ENCODE measurements at places on chromosomes 5 and 9. TPM values are rescaled to one million over a fixed set of nuclear protein-coding genes. Genes with fewer than 3 reads are reported as not detected.

Gene SPINK13
- not detected for total RNA-seq

GRCh38 chr9:73810585-73811215 lies 659.0 kb downstream of the ANXA1 start:
- no peak for DNase-seq

Gene GFI1B
- not detected for total RNA-seq

- no peak for DNase-seq
Measured at GRCh38 chr9:124343533-124344290, 71.5 kb downstream of the PSMB7 start.

Gene TSPAN17
- total RNA-seq = 20.1 TPM

Gene CCNI2
- 0.36 TPM for total RNA-seq

Gene CAMSAP1
- 39.8 TPM for total RNA-seq

DNA sequence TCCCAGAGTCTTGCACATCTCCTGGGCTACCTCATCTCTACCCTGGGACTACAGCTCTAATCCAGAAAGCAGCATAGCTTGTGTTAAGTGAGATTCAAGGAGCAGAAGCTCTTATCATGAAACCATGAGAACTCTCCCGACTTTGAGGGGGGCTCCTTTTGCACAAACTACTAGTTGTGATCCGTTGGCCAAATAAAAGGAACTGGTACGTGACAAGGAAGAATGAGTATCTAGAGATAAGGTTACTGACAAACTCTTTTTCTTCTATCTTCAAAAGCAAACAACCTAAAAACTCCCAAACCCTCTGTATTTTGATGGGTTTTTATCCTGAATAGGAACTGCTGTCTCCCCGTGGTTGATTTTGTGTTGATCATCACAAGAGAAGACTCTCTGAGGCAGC lies 168.5 kb downstream of the SLC24A2 start:
- no peak for DNase-seq

Gene PCDHA1
- total RNA-seq = not detected

Gene FOXD4L4
- total RNA-seq = not detected

DNA sequence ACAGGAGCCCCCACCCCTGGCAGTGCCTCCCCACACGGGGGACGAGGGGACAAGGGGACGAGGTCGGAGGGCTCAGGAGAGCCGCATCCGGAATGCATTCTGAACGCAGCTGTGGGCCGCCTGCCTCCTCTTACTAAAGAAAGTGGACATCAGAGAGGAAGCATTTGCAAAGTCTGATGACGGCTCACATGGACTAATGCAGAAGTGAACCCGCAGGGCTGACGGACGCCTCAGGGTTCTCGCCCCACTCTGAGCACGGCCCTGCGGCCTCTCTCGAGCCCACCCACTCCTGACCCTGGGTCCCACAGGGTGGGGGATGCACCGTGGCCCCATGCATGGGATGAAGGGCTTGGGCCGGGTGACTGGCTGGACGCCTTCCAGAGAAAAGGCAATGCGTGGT lies 5.9 kb downstream of the LPCAT1 start:
- peak; percentile 57 for DNase-seq

Gene SLC6A7
- total RNA-seq = not detected

DNA sequence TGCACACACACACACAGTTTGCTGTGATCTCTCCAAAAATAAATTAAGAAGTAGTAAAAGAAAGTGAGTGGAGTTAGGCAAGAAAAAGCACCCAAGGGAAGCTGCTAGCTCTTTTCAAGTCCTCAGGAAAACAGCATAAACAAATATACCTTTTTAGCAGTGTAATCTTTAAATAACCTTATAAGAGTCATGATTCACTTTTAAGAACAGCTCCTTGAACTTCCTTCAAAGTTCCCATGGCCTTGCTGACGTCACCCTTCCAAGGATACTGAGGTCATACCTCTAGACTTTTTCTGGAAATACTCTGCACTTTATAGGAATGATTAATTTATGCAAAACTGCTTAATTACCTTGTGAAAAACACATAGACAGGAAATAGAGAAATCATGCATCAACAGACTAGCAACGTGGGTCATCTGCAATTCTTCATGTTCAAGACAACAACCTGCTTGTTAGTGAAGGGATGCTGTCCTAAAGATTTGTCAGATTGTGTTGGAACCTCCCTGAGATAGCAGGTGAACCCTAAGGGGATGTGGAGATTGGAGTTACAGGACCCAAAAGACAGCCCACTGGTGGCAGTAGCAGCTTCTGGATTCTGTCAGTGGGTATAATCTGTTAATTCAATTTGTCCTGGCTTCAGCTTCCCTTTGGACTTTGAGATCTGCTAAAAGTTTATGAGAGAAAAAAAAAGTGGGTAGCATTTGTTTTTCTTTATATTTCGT lies 229.0 kb downstream of the ELAVL2 start:
- no peak for DNase-seq

- no peak for DNase-seq
Measured at GRCh38 chr5:64451551-64451950, 54.3 kb upstream of the RGS7BP start.

- no peak for DNase-seq
Measured at GRCh38 chr9:27864644-27865438, 291.6 kb upstream of the C9orf72 start.

GRCh38 chr5:174581479-174581878 lies 142.9 kb upstream of the MSX2 start:
- no peak for DNase-seq

DNA sequence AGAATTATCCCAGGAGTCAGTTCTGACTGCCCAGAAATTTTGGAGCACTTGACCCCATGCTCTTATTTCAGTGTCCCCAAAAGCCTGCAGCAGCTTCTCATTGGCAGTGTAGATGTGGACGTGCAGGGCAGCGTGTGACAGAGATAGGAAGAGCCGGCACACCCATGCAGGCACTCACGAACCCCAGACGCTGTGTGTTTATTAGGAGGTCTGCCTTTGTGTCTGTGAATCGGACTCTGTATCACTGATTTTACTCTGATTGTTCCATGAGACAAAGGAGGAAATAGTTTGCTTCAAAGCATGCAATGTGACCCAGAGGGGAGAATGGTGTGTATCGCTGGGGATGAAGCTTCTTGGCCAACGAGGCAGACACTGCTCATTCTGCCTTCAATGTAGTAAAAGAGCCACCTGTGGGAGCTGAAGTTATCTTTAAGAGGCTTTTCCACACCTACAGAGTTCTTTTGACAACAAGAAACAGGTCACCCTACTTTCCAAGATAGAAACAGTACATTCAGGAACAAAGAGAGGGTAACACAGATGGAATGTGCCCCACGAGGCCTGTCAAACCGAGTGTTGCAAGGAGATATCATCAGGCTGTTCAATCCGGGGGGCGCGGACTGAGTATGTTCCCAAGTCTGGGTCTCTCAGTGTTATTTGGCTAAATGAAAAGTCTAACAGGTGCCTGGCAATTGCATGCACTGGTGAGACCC lies 224.0 kb downstream of the NTRK2 start:
- DNase-seq = no peak

Gene LHX2
- total RNA-seq = not detected

DNA sequence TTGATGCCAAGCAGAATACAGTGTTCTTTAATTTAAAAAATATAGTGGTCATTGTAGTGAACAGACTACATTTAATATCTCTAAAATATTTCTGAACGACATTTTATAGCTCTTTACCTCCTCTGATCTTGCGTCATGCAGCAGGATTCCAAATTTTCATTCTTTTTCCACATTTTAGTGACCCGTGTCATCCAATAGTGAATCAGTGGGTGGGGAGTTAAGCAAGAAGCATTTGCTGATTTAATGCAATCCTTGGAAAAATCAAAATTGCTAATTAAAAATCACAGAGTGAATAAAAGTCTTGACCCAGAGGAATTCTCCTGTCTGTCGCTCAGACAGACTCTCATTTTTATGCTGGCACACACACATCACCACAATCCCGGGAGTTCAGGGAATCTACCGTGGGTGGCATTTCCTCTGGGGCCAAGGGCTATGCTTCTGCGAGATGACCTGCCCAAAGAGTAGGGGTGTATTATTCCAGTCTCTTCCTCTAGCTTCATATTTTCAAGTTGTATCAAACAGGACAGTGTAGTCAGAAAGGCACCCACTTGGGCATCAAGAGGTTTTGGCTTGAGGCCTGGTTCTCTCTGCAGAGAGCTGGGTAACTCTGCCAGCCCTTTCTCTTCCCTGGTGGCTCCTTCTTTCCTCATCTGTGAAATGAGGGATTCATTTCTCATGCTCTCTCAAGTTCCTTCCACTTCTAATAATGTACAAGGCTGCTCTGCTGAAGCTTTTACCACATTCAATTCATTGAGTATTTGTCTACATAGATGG lies 24.8 kb upstream of the OTP start:
- DNase-seq = no peak

GRCh38 chr5:757346-757930 lies 27.1 kb downstream of the ZDHHC11B start:
- DNase-seq = peak; percentile 57

Gene QRFP
- not detected for total RNA-seq

Data from sciatic nerve (tissue), 2 donors.